ENCODE measurements at places on chromosomes 16 and 17.

- no peak for DNase-seq
Measured at GRCh38 chr16:86403085-86403484, 107.2 kb upstream of the FOXF1 start.

DNA sequence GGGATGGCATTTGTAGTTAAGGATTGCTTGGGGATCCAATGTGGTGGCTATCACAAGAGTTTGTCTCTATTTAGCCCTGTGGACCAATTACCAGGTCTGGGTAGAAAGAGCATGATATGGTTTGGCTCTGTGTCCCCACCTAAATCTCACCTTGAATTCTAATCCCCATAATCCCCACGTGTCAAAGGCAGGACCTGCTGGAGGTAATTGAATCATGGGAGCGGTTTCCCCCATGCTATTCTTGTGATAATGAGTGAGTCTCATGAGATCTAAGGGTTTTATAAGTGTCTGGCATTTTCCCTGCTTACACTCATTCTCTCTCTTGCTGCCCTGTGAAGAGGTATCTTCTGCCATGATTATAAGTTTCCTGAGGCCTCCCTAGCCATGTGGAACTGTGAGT lies 86.4 kb upstream of the HS3ST4 start:
- DNase-seq = no peak

GRCh38 chr17:43388359-43389045 lies 10.3 kb upstream of the ARL4D start:
- peak; percentile 83 for DNase-seq

DNA sequence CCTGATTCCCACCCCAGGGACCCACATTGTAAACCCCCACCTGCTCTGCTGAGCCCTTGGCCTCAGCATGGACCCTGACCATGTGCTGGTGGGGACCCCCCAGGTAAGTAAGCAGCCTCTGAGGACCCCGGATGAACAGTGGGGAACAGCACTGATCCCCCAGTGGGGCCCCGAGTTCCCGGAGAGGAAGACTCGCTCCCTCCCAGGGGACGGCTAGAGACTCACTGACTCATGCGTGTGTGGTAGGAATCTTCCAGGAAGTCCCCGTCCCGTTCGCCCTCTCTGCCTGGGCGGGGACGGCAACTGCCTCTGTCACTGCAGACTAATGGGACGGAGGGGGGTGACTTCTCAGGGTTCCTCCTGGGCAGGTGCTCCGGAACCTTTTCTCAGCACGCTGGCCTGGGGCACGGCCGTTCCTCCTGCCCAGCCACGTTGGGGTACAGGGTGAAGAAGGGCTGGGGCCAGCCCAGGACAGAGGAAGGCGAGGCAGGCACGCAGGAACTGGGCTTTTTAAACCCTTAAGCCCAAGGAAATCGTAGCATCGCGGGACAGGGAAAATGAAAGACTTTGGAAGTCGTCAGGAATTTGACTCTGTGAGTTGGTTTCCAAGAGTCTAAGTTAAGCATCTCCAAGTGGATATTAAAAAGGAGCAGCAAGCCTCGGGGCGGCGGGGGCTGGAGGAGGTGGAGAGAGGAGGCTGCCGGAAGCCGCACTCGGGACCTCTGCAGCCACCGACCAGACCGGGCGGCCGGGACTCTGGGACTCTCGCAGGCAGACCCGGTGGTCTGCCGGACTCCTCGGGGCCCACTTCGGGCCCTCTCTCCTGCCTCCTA lies 178.7 kb downstream of the SEC14L1 start:
- peak; percentile 65 for DNase-seq

- DNase-seq = no peak
Measured at GRCh38 chr17:39084558-39084957, 66.9 kb downstream of the PLXDC1 start.

DNA sequence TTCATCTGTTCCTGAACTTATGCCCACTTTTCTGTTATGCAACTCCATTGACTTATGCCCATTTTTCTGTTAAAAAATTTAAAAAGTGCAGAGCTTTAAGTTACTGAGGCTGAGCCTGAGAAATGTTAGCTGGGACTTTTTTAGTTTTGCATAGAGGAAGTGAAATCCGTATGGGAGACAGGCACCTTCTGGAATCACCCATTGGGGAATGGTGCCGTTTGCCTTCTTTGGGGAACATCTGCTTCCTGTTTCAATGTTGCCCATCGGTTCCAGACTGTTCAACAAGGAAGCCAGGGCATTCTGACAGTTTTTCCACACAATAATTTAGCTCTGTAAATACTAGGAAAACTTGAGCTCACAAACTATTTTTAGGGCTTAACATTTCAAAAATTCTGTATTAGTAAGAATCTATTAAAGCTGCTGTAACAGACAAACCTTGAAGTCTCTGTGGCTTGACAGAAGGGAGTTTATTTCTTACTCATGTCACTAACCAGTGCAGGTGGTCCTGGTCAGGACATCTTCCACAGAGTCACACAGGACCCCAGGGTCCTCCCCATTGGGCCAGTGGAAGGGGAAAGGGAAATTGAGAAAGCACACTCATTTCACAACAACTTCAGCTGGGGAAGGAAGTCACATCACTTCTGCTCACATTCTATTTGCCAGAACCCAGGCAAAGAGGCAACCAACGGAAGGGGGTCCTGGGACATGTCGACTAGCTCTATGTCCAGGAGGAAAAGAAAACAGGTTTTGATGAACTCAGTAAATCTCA lies 17.2 kb downstream of the PRKCB start:
- DNase-seq = no peak

GRCh38 chr17:1783834-1784611 lies 22.2 kb downstream of the SERPINF1 start:
- peak; percentile 61 for DNase-seq

DNA sequence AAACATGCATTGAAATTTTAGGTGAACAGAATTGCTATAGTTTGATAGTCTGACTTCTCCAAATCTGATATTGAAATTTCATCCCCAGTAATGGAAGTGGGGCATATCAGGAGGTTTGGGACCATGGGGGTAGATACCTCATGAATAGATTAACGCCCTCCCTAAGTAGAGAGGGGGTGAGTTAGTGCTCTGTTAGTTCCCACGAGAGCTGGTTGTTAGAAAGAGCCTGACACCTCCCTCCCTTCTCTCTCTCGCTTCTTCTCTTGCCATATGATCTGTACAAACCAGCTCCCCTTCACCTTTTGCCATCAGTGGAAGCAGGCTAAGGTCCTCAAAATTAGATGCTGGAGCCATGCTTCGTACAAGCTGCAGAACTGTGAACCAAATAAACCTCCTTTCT lies 78.8 kb downstream of the BRIP1 start:
- DNase-seq = no peak

GRCh38 chr17:41519501-41520224 lies 973 bp upstream of the KRT15 start:
- DNase-seq = no peak

DNA sequence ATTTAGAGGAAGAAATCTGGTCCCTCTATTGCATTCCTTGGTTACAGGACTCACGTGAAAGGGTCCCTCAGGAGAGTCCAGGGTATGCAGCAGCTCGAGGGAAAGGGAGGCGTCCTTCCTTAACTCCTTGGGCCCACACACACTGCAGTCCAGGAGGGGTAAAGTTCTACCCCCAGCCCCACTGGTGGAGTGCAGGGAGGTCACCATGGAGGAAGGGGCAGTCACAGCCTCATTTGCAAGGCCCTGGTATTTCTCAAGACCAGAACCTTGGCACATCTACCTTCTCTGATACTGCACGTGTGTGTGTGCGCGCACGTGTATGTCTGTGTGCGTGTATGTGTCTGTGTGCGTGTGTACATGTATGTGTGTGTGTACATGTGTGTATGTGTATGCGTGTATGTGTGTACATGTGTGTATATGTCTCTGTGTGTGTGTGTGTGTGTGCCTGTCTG lies 11.1 kb downstream of the HIC1 start:
- DNase-seq = no peak

DNA sequence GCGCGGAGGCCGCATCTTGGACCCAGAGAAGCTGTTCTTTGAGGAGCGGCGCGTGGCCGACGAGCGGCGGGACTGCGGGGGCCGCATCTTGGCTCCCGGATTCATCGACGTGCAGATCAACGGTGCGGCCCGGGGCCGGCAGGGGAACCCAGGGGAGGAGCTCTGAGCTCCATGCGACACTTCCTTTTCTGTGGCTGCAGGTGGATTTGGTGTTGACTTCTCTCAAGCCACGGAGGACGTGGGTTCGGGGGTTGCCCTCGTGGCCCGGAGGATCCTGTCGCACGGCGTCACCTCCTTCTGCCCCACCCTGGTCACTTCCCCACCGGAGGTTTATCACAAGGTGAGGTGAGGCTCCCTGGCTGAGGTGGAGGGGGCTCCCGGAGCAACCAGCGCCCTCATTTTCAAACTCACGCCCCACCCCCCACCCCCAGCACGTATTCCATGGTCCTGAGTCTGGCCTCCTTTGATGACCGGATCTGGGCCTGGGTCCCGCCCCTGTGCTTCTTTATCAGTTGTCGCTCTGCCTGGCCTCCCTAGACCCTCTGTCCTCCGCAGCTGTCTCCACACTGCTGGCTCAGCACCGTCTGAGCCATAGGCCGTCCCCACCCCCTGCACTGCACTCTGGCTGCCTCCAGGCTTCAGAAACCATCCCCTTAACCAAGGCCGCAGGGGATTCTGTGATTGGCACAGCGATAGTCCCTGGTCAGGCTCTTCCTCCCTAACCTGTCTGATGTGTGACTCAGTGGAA lies 787 bp downstream of the AMDHD2 start:
- DNase-seq = no peak

DNA sequence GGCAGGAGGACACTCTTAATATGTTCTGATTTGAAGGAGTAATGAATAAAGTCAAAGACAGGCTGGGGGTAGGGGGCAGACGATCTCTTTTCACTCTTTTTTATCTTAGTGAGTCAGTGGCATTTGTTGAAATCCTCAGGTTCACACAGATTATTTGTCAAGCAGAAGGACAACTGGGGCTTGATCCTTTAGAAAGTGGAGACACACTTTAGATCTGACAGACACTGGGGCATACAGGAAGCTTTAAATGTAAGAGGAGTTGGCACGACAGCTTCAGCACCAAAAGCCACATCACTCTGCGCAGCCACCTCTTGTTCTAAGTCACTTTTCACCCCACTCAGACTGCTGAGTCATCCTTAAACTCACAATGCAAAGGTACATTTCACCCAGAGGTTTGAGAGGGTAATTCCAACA lies 121.5 kb downstream of the STXBP4 start:
- DNase-seq = no peak

- peak; percentile 38 for DNase-seq
Measured at GRCh38 chr17:61250335-61250890, 149.2 kb upstream of the TBX2 start.

- no peak for DNase-seq
Measured at GRCh38 chr17:28219771-28220170, 99.2 kb upstream of the TMEM97 start.

GRCh38 chr17:44530896-44531418 lies 26.3 kb upstream of the FZD2 start:
- no peak for DNase-seq

DNA sequence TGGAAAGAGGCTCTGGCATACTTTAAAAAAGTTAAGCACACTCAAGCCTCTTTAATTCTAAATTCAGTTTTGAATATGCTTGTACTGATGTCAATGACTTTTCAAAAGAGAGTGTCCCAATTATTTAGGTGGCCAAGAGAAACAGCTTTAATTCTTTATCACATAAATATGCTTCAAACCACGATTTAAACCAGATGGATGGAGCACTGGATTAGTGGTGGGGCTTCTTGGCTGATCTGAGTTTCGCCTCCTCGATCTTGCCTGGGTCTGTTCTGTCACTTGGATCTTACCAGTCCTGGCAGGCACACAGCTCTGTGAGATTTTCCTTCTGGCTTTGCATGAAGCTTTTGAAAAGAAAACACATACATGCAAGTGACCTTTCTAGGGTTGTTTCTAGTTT lies 467.8 kb downstream of the MAF start:
- no peak for DNase-seq

DNA sequence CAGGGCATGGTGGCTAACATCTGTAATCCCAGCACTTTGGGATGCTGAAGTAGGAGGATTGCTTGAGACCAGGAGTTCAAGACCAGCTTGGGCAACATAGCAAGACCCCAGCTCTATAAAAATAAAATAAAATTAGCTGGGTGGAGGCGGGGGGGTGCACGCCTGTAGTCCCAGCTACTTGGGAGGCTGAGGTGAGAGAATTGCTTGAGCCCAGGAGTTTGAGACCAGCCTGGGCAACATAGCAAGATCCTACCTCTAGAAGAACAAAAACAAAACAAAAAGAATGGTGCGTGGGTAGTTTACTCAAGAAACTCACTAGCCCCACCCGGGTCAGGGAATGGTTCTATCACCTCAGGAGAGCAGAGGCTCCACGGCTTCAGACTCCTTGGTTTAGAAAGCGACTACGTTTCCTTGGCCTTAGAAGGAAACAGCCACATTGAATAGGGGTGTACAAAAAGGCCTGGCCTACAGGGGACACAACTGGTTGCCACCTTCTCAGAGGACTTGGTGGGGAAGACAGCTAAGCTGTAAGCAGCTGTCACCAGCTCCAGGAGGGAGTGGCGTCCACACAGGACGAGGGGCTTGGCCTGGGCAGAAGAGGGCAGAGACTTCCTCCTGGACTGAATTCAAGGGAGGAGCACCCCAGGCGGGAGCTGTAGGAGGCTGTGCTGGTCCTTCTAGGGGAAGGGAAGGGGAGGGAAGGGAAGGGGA lies 716 bp downstream of the TK1 start:
- DNase-seq = no peak

- peak; percentile 98 for DNase-seq
Measured at GRCh38 chr17:76540381-76541300, 797 bp downstream of the PRCD start.

GRCh38 chr17:39393736-39394135 lies 7.7 kb downstream of the FBXL20 start:
- DNase-seq = no peak

GRCh38 chr16:65373097-65373496 lies 251.2 kb upstream of the CDH11 start:
- DNase-seq = no peak

DNA sequence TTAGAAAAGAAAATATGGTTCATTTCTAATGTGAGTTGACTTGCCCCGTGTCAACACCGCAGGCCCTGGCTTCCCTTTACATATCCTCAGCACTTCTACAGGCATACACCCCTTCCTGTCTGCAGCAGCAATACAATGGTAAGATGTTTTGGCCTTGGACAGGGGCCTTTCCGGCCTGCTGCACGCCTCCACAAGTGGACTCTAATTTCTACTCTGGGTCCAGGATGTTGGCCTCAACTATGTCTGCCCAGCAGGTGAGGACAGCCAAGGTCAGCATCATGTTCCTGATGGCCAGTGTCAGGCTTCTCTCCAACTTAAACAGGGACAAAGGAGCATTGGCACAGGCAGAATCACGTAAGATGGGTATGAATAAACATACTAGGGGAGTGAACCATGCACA lies 11.0 kb downstream of the C17orf67 start:
- no peak for DNase-seq

- DNase-seq = no peak
Measured at GRCh38 chr17:74351552-74352210, 10.0 kb downstream of the BTBD17 start.

DNA sequence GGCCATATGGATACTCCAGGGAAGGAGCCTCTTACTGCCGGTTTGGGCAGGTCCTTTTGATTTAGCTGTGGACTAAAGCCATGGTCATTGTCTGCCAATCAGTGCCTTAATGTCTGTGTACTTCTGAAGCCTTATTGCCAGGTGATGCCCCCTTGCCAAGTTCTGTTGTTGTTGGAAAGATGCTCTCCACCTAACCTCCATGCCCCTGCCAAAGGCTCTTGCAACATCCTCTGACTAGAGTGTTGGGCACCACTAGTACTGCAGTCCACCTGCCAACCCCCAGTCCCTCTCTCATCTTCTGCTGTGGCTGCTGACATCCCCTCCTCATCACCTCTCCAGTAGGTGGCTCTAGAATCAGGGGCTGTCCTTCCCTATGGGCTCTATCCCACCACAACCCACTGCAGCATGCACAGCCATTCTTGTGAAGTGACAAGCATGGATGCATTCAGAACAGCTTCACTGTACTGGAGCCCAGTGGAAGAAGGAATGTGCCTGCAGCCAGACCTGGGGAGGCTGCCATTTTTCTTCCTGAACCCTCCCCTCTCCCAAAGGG lies 375.3 kb upstream of the CDH5 start:
- DNase-seq = no peak

All from kidney glomerular epithelial cell (primary cell).